ENCODE measurements at places on chromosomes 3 and 15.

DNA sequence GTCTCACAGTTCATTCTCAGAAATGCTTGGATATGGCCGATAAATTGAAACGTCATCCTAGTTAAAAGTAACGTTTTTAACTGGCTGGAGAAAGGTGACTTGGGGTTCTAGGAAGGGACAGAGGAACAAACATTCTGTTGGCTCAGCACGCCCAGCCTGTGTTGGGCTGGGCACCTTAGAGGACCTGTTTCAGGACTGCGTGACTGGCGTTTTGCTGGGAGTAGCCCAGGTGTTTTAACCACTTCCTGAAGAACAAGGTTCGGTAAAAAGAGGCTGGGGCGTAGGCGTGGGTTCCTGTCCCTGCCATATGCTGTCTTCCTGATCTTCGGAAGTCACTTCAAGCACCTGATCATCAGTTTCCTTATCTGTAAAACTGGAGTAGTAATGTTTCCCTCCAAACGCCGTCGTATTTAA is 1.1 kb upstream of the TLNRD1 start:
- peak overlapping the region; percentile 90 for H3K4me3 ChIP-seq
- H3K27ac ChIP-seq, result peak overlapping the region; percentile 92
- no peaks in the 10 kb centered on the region for H3K27me3 ChIP-seq
- H3K4me1 ChIP-seq, result peaks cover 12% of the 10 kb centered on the region
- DNase-seq, result peak; percentile 79

GRCh38 chr3:105365391-105366325 is 1.1 kb upstream of the ALCAM start:
- H3K36me3 ChIP-seq, result no peaks in the 10 kb centered on the region
- H3K4me3 ChIP-seq, result no peak overlapping the region
- no peak overlapping the region for H3K27ac ChIP-seq

DNA sequence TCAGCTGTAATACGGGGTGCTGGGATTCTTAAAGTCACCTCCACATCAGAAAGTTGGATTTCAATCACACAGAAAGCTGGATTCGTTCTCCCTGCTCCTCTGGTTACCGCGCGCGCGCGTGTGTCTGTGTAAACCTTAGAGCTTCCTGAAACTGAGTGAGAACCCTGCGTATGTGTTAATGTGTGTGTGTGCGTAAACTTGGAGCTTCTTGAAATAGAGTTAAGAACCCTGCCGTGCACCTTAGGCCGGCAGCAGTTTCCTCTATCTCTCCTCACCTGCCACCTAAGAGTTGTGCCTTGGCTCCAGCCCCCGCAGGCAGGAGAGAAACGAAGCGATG is 531 bp downstream of the LZTFL1 start:
- peak overlapping the region; percentile 64 for H3K4me3 ChIP-seq
- H3K4me1 ChIP-seq, result peaks cover 10% of the 10 kb centered on the region
- no peaks in the 10 kb centered on the region for H3K27me3 ChIP-seq
- H3K36me3 ChIP-seq, result no peaks in the 10 kb centered on the region

- H3K4me1 ChIP-seq, result no peaks in the 10 kb centered on the region
- H3K36me3 ChIP-seq, result no peaks in the 10 kb centered on the region
- H3K4me3 ChIP-seq, result no peak overlapping the region
- H3K27ac ChIP-seq, result no peak overlapping the region
- H3K27me3 ChIP-seq, result no peaks in the 10 kb centered on the region
- DNase-seq, result no peak
Measured at GRCh38 chr3:155244216-155244615, 49.3 kb downstream of the STRIT1 start.
